ENCODE measurements at places on chromosomes 16 and 17. TPM values are rescaled to one million over a fixed set of nuclear protein-coding genes. Genes with fewer than 3 reads are reported as not detected.

Gene ERI2
- 11.7 TPM for total RNA-seq

Gene RIPOR1
- 46.0 TPM for total RNA-seq

Gene SLC16A13
- 9.2 TPM for total RNA-seq

Gene DPEP3
- total RNA-seq = not detected

Gene NOXO1
- 0.27 TPM for total RNA-seq

Gene KCNH6
- total RNA-seq = not detected

Gene INTS2
- total RNA-seq = 13.1 TPM

Gene PIGL
- total RNA-seq = 15.3 TPM

Gene KRTAP2-1
- not detected for total RNA-seq

Gene SLC35G6
- total RNA-seq = not detected

Gene RUNDC1
- 21.7 TPM for total RNA-seq

Gene KREMEN2
- 2.1 TPM for total RNA-seq

Gene CHAD
- total RNA-seq = not detected

Gene ZNF385C
- 0.13 TPM for total RNA-seq

Gene DRC3
- total RNA-seq = 1.3 TPM

Gene TLCD2
- 1.0 TPM for total RNA-seq

Gene SLC2A4
- total RNA-seq = 0.13 TPM

Gene KAT2A
- total RNA-seq = 57.8 TPM

Gene RAI1
- total RNA-seq = 43.7 TPM

Gene PLCD3
- 216 TPM for total RNA-seq

Gene SLC12A3
- not detected for total RNA-seq

Gene WBP2
- 114 TPM for total RNA-seq

Gene TPSG1
- total RNA-seq = not detected

Data from A549 treated with CpdA at 1 μM for 4 hours (cell line).